ENCODE measurements at places on chromosomes 4 and X.

DNA sequence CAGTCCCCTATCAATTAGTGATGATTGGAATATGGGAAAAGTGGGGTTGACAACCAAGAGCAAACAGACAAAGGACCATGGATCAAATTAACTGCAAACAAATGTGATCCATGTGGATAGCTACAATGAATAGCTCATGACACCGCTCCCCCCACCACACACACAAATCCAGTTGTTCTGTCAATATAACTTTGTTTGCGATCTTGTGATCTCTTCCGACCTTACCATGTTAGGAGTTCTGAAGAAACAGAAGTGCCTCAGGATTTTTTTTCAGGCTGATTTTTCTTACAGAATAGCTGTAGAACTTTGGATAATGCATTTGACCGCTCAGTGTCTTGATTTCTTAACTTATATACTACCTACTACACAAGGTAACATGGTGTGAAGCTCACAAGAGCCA is 116.6 kb downstream of the SH2D1A start:
- no peak for DNase-seq

GRCh38 chrX:39823854-39824253 is 273.9 kb downstream of the BCOR start:
- DNase-seq: no peak

DNA sequence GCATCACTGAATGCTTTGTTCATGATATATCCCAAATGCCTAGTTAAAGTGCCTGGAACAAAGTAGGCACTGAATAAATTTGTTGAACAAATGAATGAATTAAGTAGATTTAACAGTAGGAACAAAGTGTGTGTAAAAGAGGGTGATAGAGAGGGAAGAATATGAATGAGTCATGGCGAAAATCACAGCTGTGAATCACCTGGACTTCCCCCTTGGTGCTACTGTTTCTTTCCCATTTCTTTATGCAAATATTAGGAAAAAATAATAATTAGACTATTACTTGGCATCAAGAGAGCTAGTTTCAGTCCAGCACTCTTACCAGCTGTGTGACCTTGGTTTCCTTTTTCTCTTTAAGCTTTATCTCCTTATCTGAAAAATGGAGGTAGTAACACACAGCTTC is 9.2 kb downstream of the SPIN3 start:
- no peak for DNase-seq

DNA sequence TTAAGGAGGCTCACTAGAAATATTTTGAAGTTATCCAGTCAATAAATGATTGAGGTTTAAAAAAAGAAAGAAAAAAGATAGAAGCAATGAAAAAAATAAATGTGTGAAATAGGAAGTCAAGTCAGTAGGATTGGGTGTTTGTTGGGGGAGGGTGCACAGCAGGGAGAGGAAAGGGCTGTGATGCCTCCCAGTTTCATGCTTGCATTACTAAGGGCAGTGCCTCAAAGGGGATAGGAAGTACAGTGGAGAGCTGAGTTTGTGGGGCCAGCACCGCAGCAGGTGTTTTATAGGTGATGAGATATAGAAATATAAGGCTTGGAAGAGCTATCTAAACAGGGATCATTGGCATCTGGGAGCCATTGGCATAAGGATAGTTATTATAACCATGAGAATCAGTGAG is 919.2 kb downstream of the STIM2 start:
- no peak for DNase-seq

DNA sequence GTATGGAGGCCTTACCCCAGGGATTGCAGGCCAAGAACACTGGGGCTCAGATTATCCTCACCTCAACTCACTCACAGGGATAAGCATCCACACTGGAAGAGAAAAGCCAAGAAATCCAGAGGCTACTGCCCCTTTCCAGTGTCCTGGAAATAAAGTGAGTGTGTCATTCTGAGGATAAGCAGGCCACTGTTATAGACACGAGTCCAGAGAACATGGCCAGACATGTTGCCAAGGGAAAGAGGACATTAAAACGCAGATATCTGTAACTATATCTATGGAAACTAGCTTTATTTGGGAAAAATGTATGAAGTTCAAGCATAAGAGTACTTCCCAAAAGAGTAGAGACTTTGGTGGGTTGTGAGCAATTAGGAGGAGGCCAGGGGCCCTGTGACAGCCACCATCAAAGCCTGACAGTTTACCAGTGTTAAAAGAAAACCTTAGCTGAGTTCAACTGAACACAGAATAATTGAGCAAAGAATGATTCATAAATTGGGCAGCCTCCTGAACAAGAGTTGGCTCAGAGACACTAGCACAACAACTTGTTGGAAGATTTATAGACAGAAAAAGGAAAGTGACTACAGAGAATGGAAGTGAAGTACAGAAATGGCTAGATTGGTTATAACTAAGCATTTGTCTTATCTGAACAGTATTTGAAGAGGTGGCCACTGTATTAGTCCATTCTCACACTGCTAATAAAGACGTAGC is 1222.2 kb downstream of the STIM2 start:
- DNase-seq: no peak

DNA sequence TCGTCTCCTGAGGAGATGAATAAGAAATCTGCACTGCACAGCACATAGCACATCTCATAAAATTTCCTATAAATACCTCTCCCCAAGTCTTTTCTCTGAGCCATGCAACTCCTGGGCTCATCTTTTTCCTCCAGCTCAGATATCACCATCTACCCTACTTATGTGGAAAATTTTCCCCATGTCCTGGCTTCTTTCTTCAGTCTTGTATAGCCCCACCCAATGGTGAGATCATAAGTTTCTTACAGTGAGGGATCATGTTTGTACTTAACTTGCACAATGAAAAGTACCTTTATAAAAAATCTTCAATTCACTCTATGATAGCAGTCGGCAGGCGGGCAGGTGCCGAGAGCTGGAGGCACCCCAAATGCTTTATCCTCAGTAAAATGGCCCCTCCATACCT is 198.6 kb upstream of the S100G start:
- DNase-seq: no peak

- DNase-seq: no peak
Observed at GRCh38 chr4:15753786-15754185, 24.3 kb upstream of the CD38 start.

DNA sequence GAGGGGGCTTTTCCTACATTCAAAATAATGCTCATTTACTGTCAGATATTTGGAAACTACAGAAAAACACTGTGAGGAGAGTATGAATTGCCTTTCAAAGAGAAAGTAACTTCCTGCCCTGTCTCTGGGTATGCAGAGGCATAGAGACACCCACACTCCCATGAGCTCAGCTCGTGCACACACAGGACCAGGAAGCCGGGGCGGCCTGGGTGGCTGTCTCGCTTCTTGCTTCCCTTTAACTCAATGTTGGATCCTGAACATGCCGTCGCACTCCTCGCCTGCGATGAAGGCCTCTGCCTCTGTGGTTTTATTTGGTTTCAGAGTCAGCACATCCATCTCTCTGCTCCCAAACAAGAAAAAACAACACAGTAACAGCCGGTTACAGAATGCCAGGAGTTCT is 40.1 kb upstream of the GPR78 start:
- DNase-seq: no peak

DNA sequence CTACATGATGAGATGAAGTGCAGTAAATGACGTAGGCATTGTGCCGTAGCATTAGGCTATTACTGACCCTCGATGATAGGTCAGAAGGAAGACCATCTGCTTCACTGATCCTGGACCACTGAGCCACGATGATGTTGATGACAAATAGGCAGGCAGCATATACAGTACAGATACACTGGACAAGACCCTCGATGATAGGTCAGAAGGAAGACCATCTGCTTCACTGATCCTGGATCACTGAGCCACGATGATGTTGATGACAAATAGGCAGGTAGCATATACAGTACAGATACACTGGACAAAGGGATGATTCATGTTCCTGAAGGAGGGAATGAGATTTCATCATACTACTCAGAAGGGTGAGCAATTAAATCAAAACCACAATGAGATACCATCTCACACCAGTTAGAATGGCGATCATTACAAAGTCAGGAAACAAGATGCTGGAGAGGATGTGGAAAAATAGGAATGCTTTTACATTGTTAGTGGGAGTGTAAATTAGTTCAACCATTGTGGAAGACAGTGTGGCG is 50.9 kb downstream of the BEND4 start:
- DNase-seq: no peak

GRCh38 chrX:1536712-1537030 is 314 bp downstream of the P2RY8 start:
- no peak for DNase-seq

- no peak for DNase-seq
Observed at GRCh38 chrX:72262077-72262476, 15.0 kb downstream of the RPS4X start.

All from fibroblast of gingiva (primary cell).